Daoy (cell line): ENCODE measurements at places on chromosomes 6 and 20. TPM values are rescaled to one million over a fixed set of nuclear protein-coding genes. Genes with fewer than 3 reads are reported as not detected.

DNA sequence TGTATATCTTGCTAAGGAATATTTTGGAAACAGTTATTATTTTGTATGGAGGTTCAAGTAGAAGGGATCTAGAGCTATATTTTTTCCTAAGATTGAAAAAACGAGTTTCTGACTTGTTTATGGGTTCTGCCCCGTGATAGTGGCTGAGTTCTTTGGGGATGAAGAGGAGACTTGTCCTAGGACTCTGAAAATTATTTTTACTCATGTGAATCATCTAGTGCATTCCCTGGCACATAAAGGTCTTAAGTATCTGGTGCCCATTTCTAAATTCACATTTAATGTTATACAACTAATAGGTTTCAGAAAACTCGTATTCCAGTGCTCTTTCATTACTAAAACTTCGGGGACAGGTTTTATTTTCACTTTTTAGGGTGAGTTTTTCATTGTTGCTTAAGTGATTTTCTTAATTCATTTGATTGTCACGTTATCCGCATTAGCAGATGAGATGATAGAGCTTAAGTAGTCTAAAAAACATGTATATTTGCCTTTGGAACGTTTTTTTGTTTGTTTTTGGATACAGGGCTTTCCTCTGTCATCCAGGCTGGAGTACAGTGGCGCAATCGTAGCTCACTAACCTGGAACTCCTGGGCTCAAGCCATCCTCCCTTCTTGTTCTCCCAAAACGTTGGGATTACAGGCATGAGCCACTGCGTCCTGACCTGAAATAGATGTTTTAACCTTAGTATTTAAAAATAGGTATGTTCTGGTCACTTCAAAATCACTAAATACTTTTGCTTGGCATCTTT lies 2.1 kb downstream of the NFYA start:
- DNase-seq, result no peak

GRCh38 chr20:3898639-3899038 lies 9.5 kb downstream of the PANK2 start:
- no peak for DNase-seq

DPPA5 gene
- total RNA-seq, result not detected in 2 replicates

BFSP1 gene
- total RNA-seq, result 0.42 and 4.2 TPM in 2 replicates

LAMA2 gene
- total RNA-seq, result 0.46 and 0.65 TPM in 2 replicates

DNA sequence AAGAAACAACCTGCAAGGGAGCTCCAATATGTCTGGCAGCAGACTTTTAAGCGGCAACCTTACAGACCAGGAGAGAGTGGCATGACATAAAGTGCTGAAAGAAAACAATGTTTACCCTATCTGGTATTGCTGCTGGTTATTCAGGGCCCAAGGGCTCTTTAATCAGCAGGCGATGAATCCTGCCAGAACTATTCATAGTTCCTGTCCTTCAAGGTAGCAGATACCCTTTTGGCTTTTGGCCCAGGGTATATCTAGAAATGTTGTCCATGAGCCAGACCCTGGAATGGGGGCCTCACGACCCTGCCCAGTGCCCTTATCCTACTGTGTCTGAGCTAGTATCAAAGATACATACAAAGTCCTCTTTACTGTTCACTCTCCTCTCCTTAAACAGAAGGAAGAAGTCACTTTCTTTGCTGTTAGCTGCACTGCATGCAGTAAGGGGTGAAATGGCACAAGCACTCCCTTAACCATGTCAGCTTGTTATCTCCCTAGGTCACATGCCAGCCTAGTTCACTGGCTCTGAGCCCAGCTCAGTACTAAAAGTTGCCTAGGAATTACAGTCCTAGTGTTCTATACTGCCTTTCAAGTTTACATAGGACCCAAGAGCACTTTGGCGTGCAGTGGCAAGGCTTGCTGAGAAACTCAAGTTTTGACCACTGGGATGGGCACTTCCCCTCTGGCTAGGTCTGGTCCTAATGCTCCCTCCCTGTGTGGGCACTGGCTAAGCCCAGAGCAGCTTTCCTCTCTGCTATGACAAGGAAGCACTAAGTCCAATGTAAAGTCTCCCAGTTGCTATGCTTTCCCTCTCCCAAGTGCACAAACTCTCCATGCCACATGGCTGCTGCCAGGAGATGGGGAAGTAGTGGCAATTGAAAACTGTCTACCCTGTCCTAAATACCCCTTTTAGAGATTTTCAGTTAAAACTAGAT lies 122.0 kb downstream of the HTR1B start:
- DNase-seq, result no peak

- DNase-seq, result no peak
Measured at GRCh38 chr6:63683071-63683603, 47.5 kb downstream of the PHF3 start.

DNA sequence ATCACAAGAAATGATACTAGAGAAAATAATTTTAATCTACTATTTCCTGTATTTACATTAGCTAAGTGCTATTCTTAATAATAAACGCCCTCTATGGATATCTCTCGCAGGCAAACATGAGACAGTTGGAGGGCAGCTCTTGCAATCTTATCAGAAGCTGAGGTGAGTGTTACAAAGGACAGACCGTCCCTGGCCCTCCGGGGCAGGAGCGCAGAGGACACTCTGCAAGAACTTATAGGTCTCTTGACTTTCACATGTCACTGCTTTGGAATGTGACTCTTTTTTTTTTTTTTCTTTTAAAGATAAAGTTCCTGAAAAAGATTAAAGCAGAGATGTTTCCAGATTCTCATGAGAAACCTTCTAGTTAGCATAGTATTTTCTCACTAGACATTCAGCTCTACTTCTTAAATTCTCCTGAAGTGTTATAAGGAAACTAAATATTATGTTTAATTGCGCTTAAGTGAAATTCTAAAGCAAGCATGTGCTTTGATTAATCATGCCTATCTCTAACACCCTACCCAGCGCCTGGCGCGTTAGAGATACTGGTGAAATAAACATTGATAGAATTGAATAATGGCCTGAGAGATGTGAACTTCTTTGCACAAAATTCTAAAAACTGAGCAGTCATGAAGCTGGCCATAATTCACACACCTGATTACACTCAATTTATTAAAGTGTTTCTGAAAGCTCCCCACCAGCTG lies 57.4 kb downstream of the SYTL3 start:
- peak; percentile 54 for DNase-seq

GRCh38 chr20:45419188-45420091 lies 3.5 kb downstream of the PIGT start:
- peak; percentile 96 for DNase-seq

DNA sequence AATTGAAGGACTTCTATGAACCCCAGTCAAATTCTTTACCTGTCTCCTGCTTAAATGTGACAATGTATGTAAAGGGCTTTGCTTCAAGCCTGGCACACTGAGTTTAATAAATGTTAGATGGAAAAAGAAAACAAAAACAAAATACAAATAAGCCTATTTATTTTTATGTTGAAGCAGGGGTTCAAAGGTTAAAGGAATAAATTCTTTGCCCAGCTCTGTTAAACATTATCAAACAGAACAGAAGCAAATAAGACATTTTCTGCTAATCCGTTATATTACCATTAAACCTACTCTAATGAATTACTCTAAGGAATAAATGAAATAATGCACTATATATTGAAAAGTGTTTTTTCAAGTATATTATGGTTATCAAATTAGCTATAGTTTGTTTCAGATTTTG lies 182.5 kb upstream of the CEP162 start:
- no peak for DNase-seq

DNA sequence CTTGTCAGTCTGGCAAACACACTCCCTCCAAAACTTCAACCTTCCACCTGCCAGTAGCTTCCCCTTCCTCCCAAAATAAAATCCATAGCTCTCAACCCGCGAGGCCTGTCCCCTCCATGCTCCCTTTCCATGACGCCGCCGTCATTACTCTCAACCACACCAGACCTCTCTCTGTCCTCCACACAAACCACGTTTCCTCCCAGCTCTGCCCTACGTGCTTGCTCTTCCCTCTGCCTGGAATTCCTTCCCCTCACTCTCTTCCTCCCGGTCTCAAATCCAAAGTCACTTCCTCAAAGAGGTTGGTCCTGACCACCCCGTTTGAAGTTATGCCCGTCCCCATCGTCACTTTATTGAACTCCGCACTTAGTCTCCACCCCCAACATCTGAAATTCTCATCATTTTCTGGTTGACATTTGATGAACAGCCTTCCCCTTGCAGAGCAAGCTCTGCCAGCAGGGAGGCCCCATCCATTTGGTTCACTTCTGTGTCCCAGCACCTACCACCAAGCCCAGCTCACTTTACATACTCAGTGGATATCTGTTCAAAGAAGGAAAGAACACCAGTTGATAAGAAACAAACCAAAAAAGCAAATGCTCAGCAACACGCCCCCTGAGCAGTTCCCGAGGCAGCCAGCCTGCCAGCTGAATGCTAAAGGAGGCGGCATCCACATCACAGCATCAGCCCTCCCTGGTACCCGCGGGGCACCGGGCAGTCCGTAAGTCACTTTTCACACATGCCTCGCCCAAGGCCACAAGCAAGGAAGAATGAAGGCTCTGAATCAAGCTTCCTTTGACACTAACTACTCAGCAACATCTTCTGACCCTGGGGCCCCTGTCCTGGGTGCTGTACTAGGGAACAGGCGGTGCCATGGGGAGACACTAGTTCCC lies 125.0 kb downstream of the NFATC2 start:
- DNase-seq, result no peak

DNA sequence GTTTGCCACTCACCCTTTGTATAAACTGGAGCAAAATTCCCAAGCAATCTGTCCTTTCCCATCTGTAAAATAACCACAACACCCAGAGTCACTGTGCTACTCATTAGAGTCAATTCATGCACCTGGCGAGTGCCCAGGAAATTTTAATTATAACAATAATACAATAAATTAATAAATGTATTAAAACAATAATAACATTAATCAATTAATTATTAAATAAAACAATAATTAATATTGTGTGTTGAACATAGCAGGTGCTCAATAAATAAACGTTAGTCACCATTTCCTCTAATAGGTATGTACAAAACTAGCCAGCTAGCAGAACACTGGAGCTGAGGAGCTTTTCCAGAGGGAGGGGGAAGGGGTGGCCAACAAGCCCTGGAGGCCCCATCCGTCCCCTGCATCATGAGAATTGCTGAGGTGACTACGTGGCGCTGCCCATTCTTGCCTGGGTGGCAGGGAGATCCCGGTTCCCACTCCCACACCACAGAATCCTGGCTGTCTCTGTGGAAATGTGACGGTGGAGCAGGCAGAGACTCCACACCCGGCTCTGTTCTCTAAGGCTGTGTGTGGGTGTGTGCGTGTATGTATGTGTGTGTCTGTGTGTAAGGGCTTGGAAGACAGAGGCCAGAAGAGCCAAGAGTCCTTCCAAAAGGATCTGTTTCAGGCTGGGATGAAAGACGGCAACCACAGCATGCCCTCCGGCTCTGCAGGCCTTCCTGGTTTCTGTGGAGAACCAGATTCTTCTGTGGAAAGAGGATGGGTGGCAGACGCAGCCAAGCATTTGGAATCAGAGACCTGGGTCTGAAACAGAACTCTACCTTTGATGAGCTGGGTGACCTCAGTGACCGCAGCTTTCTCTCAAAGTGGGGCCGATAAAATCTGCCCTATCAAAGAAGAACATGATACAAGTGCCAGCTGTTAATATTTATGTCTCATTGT lies 18.8 kb upstream of the EZR start:
- no peak for DNase-seq

MYB gene
- 2.7 and 3.3 TPM in 2 replicates for total RNA-seq

GRCh38 chr6:128112494-128112893 lies 211.6 kb upstream of the THEMIS start:
- no peak for DNase-seq

PIGT gene
- total RNA-seq, result 51.3 and 58.7 TPM in 2 replicates

DNA sequence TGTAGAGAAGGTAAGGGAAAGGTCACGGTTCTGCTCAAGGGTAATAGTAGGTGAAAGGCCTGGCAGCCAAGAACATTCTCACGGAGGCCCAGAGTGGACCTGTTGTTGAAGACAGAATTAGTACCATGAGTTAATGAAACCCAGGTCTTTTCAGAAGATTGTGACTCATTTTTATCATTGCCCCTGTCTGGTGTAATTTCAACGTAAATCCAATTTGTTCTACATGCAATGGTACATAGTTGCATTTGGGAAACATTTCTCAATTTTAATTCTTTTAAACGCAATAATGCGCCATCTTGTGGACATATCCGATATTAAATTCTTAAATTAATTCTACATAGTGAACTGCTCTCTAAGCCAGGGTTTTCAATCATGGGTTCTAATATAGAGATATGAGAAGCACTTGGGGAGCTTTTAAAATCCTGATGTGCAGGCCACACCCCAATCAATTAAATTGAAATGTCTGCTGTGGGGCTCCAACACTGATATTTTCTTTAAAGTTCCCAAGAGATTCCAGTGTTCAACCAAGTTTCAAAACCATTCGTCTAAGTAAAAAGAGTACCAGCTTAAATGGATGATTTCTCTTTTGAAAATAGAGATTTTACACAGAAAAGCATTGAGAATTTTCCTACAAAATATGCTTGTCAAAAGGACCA lies 257.4 kb downstream of the PLCB1 start:
- peak; percentile 3 for DNase-seq

GRCh38 chr20:51376111-51376510 lies 166.4 kb downstream of the NFATC2 start:
- DNase-seq, result no peak

GPR6 gene
- total RNA-seq, result not detected in 2 replicates

DNA sequence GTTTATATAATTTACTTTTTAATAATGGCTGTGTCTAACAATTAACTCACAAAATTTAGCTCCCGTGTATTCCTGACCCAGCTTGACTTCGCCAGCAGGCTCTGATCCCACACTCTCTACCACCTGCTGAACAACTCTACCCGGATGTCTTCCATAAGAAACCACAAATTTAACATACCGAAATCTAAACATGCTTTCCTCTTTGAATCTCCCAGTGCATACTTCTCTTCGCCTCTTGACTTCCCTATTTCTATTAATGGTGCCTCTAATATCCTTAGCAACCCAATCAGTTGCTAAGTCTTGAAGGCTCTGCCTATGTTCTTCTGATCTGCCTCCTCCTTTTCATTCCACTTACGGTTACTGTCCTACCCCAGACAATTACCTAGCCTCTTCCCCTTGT lies 4.6 kb upstream of the MYB start:
- DNase-seq, result no peak

- DNase-seq, result peak; percentile 77
Measured at GRCh38 chr20:4973330-4974097, 27.8 kb downstream of the SLC23A2 start.

DUSP15 gene
- 1.9 and 4.2 TPM in 2 replicates for total RNA-seq

MEP1A gene
- total RNA-seq, result not detected in 2 replicates

GRCh38 chr6:25014791-25015560 lies 79.2 kb upstream of the RIPOR2 start:
- peak; percentile 51 for DNase-seq

DNA sequence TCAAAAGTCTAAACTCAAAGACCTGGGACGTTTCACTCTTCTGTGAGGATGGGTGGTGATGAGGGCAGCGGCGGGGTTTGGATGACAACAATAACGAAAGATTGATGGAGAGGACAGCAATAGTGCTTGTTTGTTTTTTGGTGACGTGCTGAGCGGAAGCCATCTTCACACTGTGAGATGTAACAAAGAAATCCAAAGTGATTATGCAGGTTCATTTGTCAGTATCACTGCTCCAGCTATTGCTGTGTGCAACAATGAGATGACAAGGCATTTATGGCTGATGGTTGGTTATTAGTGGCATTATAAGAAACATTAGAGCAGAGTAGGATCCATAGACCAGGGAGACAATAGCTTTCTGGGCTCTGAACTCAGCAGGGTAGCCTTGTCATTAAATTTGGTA lies 306.7 kb downstream of the RNF144B start:
- DNase-seq, result no peak

- DNase-seq, result peak; percentile 44
Measured at GRCh38 chr6:129643968-129644367, 66.0 kb downstream of the ARHGAP18 start.
